ENCODE measurements at places on chromosomes 12 and 14.

- peak; percentile 88 for DNase-seq
These were observed at the start of gene SPATS2 for GRCh38 chr12:49367381-49368239. Gene SPATS2 (plus strand): TSS chr12:49367462. CDS start chr12:49461013, 93,551 bp downstream.

DNA sequence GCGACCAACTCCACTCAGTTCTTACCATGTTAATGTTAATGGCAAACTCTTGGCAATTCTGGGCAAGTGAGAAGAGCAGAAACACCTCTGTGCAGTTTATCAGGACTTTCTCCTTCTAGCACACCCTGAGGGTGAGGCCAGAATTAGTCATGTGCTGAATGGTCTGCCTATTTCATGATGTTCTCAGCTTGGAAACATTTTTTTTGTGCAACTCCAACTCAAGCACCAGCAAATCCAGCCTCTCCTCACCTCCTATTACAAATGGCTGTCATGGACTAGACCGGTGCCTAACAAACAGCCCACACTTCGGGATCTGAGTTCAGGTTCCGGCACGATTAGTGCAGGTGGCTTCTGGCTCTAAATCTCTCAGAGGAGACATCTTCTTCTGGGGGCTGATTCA lies 246.0 kb downstream of the ZFP36L1 start:
- DNase-seq = no peak

- no peak for DNase-seq
These were observed 117.9 kb downstream of the DICER1 start for GRCh38 chr14:95039259-95039992.

DNA sequence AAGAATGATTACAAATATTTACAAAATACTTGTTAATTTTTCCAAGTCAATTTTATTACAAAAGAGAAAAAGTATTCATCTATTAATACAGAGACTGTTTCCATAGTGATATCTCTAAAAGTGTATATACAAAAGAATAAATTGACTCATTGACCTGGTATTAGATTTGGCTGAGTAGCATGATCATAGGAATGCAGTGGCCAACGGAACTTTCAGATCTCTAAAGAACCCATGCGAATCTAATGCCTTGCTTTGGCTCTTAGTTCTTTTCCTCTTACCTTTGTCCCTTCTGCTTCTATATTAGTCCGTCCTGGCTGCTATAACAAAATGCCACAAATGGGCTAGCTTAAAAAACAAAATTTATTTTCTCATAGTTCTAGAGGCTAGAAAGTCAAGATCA lies 717.8 kb downstream of the TMTC2 start:
- DNase-seq = no peak

GRCh38 chr12:91851741-91852477 lies 293.7 kb downstream of the BTG1 start:
- no peak for DNase-seq
